ENCODE measurements at places on chromosomes 1 and 21. TPM values are rescaled to one million over a fixed set of nuclear protein-coding genes. Genes with fewer than 3 reads are reported as not detected.

- no peak for DNase-seq
These were observed 326.1 kb upstream of the BEND5 start for GRCh38 chr1:49102752-49103151.

DNA sequence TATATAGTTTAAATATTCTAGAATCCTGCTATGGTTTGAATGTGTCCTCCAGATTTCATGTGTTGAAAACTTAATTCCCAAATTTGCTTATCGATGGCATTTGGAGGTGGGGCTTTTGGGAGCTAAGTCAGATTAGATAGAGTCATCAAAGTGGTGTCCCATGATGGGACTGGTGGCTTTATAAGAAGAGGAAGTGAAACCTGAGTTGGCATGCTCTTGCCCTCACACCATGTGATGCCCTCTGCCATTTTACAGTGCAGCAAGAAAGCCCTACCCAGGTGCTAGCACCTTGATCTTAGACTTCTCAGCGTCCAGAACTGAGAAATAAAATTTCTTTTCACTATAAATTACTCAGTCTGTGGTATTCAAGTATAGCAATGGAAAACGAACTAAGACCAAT is 111.3 kb downstream of the TGFB2 start:
- DNase-seq = no peak

- no peak for DNase-seq
These were observed 1.8 kb downstream of the ZNF669 start for GRCh38 chr1:247102381-247102780.

The IFNLR1 gene
- 0.04 TPM for polyA plus RNA-seq

DNA sequence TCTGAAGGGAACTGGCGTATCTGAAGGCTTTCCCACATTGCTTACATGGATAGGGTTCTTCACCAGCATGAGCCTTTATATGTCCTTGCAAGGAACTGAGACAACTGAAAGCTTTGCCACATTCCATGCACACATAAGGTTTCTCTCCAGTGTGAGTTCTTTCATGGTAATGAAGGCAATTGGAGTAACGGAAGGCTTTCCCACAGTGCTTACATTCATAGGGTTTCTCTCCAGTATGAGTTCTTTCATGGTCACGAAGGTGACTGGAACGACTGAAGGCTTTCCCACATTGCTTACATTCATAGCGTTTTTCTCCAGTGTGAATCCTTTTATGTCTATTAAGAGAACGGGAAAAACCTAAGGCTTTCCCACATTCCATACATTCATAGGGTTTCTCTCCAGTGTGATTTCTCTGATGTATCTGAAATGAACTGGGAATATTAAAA is 15.0 kb downstream of the ZNF124 start:
- no peak for DNase-seq

DNA sequence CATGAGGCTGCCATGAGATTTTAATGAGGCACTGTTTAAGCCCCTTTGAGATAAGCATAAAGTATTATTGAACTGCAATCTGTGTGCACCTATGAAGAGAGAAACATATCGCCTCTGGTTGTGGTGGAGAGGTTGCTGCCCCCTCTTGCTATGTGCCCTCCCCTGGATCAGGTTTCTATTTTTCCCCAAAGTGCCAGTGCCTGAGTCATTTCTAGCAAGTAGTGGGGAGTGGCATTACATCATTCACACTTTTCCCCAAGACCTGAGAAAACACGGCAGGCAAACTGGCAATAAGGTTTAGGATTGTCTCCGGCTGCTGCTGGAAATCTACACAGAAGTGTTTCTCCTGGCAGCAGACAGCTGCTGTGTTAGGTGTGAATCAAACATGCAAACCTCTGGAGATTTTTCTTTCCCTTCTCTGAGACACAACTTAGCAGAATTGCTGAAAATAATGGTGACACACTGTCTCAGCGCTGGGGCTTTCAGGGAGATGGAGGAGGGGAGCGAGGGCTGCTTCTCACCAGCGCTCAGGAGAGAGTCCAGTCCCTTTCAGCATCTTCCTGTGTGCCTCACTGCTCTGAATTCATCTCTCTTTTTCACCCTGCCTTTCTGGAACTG is 13.7 kb upstream of the RGS16 start:
- DNase-seq = no peak

The ANKRD34A gene
- polyA plus RNA-seq = 0.58 TPM

DNA sequence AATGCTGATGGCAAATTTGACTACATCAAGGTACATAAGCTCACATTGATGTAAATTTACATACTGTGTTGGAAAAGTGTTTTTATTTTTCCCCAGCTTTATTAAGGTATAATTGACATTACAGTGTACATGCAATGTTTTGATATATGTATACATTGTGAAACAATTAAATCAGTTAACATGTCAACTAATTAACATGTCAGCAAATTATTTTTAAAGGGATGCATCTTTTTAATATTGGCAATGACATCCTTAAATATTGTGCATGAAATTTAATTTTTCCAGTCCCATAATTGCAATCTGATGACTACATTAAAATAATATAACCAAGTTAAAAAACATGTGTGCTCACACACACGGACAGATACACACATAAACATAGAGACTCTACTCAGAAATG is 9.4 kb downstream of the EFCAB7 start:
- DNase-seq = no peak

Data from muscle of arm (tissue), 14 donors.